ENCODE measurements at places on chromosomes 2 and 18.

DNA sequence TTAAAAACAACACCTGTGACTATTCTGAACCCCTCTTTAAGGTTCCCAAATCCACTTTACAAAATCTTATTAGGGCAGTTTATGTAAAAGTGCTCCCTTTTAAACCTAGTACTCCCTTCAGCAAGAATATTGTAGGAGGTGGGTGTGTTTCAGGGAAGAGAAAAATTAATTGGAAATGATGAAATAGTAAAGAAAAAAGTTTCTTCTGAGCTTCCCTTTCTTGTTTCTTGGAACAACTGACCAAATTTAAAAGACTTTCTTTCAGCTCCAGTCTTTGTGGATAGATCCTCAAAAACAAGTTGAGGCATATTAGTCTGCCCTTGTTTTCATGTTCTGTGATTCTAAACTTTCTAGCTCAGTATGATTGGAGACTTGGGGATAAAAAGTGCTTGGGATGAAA, 3.0 kb downstream of the VWA3B start:
- no peak for DNase-seq

- no peak for DNase-seq
Observed at GRCh38 chr2:210997373-210997772, 441.0 kb downstream of the CPS1 start.

DNA sequence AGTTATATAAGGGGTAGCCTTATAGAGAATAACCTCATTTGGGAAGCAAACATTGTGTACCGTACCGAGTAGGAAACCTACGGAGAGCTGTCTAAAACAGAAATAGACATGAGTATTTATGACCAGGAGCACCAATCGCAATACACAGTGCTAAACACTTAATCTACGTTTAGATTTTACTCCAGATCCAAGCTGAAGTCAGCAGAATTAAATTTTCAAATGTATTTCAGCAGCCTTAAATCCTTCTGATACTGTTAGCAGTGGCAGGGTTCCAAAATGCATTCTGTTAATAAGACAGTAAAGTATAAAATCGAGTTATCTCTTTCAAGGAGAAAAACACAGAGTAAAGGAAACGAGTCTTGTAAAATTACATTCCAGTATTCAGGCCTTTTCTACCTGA, 118.1 kb upstream of the ZNF521 start:
- DNase-seq = no peak

- DNase-seq = no peak
Observed at GRCh38 chr18:45357686-45358470, 257.4 kb upstream of the SLC14A2 start.

GRCh38 chr2:224366267-224366844, 35.6 kb downstream of the FAM124B start:
- DNase-seq = no peak

DNA sequence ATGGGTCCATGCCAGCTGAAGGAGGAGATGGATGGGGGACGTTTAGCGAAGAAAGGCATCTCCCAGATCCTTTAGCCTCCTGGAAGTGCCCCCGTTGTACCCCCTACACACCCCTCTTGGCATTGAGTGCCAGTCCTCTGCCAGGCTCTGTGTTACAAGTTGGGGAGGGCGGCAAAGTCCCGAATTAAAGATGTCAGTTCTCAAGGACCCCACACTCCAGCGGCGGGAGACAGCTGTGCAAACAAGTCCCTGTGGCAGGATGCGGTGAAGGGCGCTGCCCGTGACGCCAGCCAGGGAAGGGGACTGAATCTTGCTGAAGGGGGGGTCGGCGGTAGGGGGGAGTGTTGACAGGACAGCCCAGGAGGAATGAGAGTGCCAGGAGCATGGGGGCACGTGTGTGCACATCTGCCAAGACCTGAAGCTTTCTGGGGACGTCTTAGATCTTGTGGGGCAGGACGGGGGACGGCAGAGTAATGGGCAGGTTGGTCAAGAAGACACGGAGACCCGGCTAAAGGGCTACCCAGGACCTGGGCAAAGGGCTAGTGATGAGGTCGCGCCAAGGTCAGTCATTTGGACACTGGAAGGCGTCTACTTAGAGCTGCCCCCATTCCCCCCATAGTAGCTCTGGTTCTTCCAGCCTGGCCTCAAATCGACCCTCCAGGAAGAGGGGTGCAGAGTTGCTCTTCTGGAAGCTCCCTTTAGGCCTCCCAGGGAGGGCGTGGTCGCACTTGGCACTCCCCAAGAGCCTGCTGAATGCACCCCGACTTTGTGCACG, 2.8 kb upstream of the CTDSP1 start:
- DNase-seq = peak; percentile 64

DNA sequence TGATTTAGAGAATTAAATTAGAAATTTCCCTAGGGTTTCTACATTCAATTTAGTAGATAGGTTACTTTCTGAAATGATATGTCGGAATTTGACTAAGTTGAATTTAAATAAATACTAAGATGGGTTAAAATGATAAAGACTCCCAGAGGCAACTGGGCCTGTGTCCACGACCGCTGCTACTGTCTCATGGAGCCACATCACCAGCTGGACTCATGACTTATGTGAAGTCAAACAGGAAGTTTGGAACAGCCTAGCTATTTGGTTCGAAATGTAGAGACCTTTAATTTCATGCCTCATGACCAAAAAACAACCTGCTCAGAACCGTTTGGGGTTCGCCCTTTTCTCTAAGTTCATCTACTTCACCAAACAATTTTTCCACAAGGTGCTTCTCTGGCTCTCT, 22.2 kb downstream of the GRHL1 start:
- DNase-seq = no peak

DNA sequence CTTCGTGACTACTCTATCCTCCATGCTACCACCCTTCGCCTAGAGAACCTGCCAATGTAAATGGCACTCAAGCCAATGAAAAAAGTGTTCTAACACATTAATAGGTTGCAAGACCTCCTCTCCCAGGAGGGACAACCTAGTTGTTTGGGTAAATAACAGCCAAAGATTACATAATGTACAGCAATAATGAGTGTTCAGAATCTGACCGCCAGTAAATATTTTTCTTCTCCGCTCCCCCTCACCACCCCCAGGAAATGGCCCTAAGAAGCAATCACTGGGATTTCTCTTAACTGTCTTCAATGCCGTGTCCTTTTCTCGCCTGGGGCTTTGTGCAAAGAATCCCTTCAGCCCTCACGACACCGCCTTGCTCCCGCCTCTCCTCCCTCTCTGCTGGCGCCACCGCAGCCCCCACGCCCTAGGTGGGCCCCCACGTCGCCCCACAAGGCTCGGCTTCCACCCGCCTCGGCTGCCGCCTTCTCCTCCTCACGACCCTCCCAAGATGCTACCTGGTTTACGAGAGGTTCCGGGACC, 458 bp downstream of the HYCC2 start:
- DNase-seq = no peak

- DNase-seq = peak; percentile 57
Observed at GRCh38 chr2:120442923-120443571, 97.1 kb downstream of the INHBB start.

- DNase-seq = no peak
Observed at GRCh38 chr2:182404092-182404491, 22.7 kb downstream of the PDE1A start.
